Activated naive CD8-positive, alpha-beta T cell treated with anti-CD3 and anti-CD28 coated beads, Interleukin-2, amount 50 U/mL, for 24 hours (primary cell): ENCODE measurements at places on chromosomes 5 and 9.
A peak's percentile ranks its signal among the peaks of the same experiment; 100 is the strongest.

DNA sequence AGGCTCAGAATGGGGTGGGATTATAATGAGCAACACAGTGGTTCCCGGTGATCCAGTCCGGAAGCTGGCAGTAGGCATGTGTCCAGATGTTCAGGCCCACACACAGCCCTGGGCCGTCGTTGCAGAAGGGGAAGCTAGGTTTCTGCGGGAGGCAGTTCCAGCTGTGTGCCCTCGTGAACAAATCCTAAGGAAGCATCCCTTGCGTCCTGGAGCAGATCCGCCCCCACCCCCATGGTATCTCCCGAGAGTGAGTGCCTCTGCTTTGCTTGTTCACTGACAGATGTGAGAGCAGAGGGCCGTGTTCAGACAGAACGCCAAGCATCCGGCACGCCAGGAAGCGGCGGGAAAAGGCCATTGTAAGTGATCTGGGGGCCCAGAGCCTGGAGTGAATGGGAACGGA is 104.8 kb downstream of the PDE6A start:
- DNase-seq = no peak

DNA sequence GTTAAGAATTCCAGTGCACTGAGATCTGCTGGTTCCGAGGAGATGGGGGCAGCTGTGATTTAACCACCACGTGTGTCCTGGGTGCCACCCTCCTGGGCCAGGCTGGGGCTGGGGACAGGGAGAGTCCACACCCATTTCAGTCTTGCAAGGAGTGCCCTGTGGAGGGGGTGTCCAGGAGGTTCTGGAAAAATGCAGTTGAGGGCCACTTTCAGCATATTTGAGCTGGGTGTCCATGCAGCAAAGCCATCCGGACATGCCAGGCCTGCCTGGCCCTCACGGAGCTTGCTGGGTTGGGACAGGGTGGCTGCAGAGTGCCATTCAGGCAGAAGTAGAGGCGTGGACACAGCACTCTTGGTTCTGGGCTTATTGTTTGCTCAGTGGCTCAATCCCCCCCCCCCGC is 68.1 kb downstream of the NEK6 start:
- no peak for DNase-seq

DNA sequence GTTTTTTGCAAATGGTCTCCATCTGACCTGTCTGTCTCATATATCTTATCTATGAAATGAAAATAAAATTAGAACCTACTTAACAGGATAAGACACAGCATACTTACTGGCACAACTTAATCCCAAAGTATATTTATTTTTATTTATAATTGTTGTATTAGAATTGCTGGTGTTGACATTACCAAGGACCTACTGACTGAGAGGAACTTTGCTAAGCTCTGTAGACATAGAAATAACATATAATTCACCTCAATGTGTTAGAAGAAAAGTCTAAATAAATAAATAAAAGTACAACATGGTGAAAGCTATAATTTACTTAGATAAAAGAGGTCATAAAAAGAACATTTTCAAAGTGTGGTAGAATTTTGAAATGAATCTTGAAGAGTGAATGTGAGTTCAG is 1650.5 kb upstream of the NUDT12 start:
- no peak for DNase-seq

- no peak for DNase-seq
These were observed 112.2 kb downstream of the MRPL36 start for GRCh38 chr5:1687301-1687970.

DNA sequence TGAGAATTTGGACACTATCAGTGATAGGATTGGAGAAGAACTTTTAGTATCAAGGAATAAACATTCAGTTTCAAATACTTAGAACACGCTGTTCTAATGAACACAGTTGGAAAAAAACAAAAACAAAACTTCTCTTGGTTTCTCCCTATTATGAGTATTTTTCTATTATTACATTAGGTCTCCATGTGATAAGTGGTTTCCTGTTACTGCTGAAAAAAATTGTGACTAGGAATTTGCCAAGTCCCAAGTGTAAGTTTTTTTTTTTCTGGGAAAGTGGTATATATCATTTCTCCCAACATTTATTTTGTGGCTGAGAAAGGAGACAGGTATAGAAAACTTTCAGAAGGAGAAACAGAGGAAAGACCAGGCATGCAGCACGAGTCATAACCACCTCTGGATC is 41.1 kb downstream of the PCSK1 start:
- no peak for DNase-seq

DNA sequence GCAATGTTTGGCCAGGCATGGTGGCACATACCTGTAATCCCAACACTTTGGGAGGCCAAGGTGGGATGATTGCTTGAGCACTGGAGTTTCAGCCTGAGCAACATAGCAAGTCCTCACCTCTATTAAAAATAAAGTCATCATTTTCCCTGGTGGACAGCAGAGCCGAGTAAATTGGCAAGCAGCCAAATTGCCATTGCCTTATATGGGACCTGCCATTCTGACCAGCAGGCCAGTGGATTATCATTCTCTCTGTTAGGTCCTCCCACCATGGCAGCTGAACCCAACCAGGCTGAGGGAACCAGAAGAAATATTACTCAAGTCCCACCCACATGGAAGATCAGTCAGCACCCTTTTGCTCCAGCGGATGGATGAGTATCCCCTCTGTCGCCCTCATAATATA is 1829.9 kb downstream of the EFNA5 start:
- no peak for DNase-seq

DNA sequence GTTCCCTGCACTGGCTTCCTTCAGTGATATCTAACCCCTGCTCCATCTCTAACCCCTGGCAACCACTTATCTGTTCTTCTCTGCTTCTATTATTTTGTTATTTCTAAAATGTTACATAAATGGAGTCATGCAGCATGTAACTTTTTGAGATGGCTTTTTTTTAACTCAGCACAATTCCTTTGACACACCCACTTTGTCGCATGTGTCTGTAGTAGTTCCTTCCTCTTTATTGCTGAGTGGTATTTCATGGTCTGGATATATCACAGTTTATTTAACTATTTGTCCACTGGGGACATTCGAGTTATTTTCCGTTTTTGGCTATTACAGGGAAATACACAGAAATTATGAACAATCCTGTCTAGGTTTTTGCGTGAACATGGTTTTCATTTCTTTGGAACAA is 200.2 kb downstream of the TRIO start:
- DNase-seq = no peak

- peak; percentile 28 for DNase-seq
These were observed at the start of gene NREP for GRCh38 chr5:111756581-111757354. Gene NREP, minus strand, starts transcription at chr5:111757194. Its CDS starts 1,422 bp downstream, at chr5:111755772.

- no peak for DNase-seq
These were observed 22.5 kb downstream of the CCDC152 start for GRCh38 chr5:42779083-42779482.

GRCh38 chr5:94771742-94772141 is 153.3 kb downstream of the SLF1 start:
- no peak for DNase-seq

- DNase-seq = no peak
These were observed 199.2 kb upstream of the ANKRD55 start for GRCh38 chr5:56432321-56432720.

DNA sequence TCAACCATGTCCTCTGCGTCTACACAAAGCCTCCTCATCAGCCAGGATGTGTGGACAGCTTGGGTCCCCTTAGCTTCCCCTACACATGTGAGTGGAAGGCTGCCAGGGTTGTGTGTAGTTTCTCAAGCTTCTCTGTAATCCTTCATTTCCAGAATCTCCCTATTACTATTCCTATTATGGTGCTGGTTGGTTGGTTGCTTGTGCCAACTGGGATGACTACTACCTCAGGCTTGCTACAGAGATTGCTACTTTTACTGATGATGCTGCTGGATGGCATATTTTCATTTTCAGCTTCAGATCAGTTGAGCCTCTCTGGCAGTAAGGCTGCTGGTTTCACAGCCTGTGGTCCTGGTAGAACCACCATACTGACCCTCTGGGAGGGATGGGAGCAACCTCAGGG is 39.9 kb downstream of the ATG10 start:
- DNase-seq = no peak
